ENCODE measurements at places on chromosomes 12 and 14. TPM values are rescaled to one million over a fixed set of nuclear protein-coding genes. Genes with fewer than 3 reads are reported as not detected.

Gene LMBR1L
- 40.0 TPM for total RNA-seq

Gene GPD1
- not detected for total RNA-seq

- DNase-seq = no peak
Measured at GRCh38 chr12:6346942-6347341, 5.1 kb upstream of the TNFRSF1A start.

GRCh38 chr14:59541731-59542130, 34.9 kb downstream of the CCDC175 start:
- DNase-seq = no peak

- no peak for DNase-seq
Measured at GRCh38 chr12:79681008-79681590, 9.7 kb downstream of the PAWR start.

GRCh38 chr12:7951671-7952070, 15.7 kb upstream of the SLC2A3 start:
- DNase-seq = no peak

DNA sequence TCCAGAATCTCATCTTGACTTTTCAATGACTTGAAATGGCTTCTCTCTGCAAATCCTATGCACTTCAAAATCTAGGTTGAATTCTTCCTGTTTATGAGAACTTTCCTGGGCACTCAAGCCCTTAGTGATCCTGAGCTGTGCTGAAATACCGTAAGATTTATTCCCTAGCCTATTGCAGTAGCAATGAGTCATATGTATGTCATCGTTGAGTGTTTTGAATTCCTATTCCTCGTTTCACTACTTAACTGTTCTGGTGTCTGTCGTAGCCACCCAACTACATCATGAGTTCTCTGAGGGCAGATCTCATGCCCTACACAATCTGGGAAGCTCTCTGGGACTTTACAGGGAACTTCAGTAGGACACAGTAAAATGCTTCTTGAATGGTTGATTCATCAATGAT, 190.8 kb upstream of the TMEM132C start:
- no peak for DNase-seq

DNA sequence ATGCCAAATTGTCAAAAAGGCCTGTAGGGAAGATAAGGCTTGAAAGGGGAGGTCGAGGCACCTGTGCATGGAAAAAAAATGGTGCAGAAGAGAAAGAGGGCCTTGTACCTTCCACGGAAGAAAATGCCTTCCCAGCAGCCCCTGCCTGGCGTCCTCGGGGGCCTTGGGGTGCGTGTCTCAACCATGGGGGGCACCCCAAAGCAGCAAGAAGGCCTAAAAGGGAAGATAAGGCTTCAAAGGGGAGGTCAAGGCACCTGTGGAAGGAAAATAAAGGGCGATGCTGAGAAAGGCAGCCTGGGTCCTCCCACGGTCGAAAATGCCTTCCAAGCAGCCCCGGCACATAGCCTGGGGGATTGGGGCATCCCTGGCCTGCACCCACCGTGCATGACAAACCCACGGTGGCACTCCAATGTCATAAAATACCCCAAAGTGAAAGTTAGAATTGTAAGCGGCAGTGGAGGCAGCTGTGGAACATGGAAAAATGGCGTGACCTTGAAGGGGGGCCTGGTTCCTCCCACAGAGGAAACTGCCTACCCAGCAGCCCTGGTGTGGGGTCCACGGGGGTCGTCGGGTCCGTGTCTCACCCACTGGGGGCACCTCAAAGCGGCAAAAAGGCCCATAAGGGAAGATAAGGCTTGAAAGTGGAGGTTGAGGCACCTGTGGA, 275.0 kb downstream of the ALG10 start:
- DNase-seq = no peak

Measured in uterus (tissue), 4 donors.